Mucosa of descending colon (tissue), 3 donors: ENCODE measurements at places on chromosomes 4 and X. TPM values are rescaled to one million over a fixed set of nuclear protein-coding genes. Genes with fewer than 3 reads are reported as not detected.

Gene COX7B2
- not detected for total RNA-seq

Gene PCDH19
- total RNA-seq: 1.0 TPM

Gene VCX3A
- not detected for total RNA-seq

Gene SNX25
- 10.8 TPM for total RNA-seq

Gene SLC10A7
- 18.1 TPM for total RNA-seq

Gene DGKK
- total RNA-seq: not detected

Gene GLUD2
- total RNA-seq: 0.24 TPM

Gene ASB9
- total RNA-seq: 1.3 TPM

Gene HTRA3
- total RNA-seq: 4.2 TPM

Gene CD38
- total RNA-seq: 1.8 TPM

Gene TRIM60
- not detected for total RNA-seq

Gene JAKMIP1
- total RNA-seq: not detected

Gene PNMA5
- not detected for total RNA-seq

Gene MAGEA2
- not detected for total RNA-seq

Gene NEXMIF
- 1.7 TPM for total RNA-seq

Gene GAR1
- 11.5 TPM for total RNA-seq

Gene MXRA5
- total RNA-seq: 4.7 TPM

Gene TAB3
- total RNA-seq: 18.6 TPM

Gene UVSSA
- 39.9 TPM for total RNA-seq

Gene ARAP2
- 22.5 TPM for total RNA-seq

Gene AFM
- not detected for total RNA-seq

Gene C4orf36
- 0.85 TPM for total RNA-seq

Gene PAGE2
- total RNA-seq: not detected

Gene MAGEA4
- total RNA-seq: not detected

Gene VBP1
- 36.7 TPM for total RNA-seq

Gene ANK2
- 7.6 TPM for total RNA-seq

Gene PRKG2
- total RNA-seq: 14.4 TPM

Gene PPP1R2C
- total RNA-seq: not detected

Gene MAOB
- total RNA-seq: 6.6 TPM

Gene RPS6KA6
- 9.7 TPM for total RNA-seq

Gene NCAPG
- 3.0 TPM for total RNA-seq

Gene ZNF157
- not detected for total RNA-seq

Gene PF4V1
- total RNA-seq: not detected

Gene AMER1
- total RNA-seq: 2.9 TPM

Gene GAGE2A
- not detected for total RNA-seq

Gene PAGE1
- not detected for total RNA-seq

Gene UGT2B17
- total RNA-seq: 534 TPM

Gene MAML3
- 10.4 TPM for total RNA-seq

Gene SRPX
- 6.3 TPM for total RNA-seq
